CD4-positive, alpha-beta T cell treated with Interleukin-17A for 4 hours (primary cell): ENCODE measurements at places on chromosomes 13 and 19.

GRCh38 chr19:2032296-2032941 lies 16.9 kb upstream of the BTBD2 start:
- peak; percentile 65 for DNase-seq

DNA sequence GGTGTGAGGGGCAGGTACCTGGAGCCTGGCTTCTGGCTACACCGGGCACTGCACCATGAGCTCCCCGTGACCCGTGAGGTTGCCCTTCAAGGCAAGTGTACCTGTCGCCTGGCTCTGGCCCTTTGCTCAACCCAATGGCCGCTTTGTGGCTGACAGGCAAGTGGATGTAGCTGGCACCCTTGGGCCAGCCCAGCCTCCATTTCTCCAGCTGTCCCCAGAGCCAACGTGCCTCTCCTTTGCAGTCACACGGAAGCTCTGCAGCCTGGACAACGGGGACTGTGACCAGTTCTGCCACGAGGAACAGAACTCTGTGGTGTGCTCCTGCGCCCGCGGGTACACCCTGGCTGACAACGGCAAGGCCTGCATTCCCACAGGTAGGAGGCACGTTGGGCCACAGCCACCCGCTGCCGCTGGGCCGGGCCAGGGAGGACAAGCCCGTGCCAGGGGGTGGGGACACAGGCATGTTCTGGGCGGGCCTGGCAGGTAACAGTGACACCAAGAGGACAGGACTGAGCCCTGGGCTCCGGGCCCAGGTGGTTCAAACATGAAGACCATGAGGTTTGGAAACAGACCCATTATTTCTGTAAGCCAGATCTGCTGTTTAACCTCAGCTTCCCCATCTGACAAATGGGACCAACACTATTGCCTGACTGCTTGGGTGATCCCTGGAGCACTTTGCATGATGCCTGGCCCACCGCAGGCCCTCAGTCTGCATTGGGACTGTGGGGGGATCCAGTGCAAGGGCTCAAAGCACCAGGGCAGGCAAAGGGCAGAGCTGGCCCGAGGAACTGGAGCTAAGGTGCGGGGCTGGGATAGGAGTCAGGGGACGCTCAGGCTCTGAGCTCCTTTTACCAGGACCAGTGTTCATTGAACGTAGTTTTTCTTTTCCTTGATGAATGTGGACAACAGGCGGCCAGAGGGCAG lies 17.5 kb upstream of the PROZ start:
- no peak for DNase-seq

DNA sequence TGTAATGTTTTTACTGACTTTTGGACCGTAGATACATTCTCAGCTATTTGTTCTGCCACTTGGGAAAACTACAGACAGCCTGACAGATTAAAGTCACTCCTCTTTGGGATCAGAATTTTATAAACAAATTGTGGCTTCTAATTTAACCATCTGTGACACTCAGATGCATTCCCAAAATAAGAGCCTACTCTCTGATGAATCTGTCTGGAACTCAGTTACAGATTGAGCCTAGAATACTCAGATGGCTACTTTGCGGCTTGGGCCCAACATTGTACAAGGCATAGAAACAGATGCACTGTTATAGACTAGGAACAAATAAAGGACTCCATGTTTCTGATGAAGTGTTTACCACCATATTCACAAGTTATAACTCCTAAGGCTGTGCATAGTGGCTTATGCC lies 291.0 kb upstream of the SLITRK6 start:
- no peak for DNase-seq

DNA sequence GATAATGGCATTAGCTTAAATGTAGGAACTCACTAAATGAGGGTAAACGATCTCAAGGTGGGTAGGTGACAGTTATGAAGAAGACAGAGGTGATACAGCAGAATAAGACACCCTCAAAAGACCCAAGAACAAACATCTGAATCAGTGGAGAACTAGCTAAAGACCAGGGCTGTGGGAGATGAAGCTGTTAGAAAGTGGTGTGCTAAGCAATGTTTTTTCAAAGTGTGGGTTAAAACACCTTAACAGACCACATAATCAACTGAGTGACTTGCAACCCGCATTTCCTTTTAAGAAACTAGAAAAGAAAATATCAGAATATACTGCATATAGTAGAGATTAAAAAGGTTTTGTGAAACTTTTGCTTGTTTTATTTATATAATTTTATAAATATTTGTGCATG lies 70.0 kb downstream of the ZDHHC20 start:
- no peak for DNase-seq

DNA sequence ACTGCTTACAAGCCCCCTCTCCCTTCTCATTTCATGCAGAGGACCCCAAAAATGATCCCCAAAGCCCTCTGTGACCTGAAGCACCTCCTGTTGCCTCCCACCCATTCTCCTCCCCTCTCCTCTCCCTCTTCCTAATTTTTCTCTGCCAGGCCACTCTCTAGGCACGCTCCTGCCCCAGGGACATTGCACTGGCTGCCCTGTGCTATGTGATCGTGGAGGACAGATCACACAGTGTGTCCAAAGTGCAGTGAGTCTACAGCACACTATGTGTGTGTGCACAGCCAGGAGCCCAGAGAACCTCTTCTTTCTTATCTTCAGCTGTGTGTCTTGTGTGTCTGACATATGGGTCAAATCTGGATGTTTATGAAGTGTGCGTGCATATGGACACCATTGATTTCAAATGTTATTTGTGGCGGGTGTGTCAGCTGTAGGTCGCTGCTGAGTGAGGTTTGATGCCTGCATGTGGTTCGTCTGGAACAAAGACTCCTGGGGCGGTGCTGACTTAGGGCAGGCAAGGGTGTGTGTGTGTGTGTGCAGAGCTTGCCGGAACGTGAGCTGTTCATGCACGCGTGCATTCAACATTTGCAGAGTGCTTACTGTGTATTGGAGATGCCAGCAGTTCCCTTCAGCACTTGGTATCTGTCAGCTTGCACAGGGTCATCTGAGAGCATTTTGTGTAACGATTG lies 2.1 kb upstream of the KLHL26 start:
- DNase-seq: peak; percentile 34

DNA sequence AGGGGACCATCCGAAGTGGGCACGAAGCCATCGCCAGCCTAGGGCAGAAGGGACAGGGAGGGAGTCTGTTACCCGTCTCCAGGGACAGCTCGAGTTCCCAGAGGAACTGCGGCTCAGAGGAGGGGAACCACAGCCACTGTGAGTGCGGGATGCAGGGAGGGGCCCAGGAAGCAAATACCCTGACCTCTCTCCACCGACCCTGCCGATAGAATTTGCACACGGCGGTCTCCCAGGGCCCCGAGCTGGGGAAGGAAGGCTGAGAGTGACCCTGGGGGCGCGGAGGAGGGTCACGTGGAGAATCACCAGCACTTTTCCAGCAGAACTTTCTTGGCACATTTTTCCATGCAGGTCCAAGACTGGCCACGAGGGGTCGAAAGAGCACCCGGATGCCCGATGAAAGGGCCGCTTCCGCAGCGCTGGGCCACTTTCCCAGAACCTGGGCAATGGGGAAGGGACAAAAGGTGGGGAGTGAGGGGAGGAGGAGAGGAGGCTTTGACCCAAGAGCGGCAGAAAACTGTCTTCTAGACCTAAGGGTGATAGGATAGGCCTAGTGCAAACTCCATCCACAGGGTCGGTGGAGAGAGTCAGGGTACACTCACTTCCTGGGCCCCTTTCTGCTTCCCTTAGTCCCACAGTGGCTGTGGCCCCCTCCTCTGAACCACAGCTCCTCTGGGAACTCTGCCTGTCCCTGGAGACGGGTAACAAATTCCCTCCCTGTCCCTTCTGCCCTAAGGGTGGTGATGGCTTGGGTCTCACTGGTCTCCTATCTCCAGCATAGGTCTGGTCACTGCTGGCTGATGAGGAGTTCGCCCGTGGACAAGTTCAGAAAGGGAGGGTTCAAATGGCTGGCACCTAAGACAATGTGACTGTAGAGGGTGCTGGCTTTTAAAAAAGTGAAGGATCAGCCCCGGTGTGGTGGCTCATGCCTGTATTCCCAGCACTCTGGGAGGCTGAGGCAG lies 5.3 kb upstream of the GPR4 start:
- DNase-seq: peak; percentile 69

DNA sequence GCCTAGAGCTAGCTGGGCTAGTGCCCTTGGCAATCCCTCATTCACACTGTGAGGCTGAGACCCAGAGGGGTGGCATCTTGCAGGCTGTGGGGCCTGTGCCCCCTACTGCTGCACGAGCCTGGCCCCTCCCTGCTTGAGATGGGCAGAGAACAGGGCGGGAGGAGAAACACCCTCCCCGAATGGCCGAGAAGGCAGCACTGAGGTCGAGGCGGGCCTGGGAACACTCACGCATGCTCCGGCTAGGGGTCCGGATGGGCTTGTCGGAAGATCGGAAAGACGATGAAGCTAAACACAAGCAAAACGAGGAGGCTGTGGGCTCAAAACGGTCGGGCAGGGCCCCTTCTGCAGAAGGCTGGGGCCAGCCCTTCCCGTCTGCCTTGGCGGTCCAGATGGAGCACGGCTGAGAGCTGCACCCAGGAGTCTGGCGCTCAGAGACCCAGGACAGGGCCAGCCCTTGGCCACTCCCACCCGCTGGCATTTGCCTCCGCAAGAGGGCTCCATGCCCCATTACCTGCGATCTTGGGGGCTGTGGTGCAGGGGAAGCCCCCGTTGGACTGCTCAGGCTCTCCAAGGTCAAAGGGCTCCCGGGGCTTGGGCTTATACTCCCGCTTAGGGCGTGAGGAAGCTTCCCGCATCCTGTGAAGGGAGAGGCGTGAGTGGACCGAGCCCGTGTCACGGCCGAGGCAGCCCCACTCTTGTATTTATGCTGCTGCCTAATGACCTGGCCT lies 18.9 kb downstream of the MPND start:
- DNase-seq: no peak

DNA sequence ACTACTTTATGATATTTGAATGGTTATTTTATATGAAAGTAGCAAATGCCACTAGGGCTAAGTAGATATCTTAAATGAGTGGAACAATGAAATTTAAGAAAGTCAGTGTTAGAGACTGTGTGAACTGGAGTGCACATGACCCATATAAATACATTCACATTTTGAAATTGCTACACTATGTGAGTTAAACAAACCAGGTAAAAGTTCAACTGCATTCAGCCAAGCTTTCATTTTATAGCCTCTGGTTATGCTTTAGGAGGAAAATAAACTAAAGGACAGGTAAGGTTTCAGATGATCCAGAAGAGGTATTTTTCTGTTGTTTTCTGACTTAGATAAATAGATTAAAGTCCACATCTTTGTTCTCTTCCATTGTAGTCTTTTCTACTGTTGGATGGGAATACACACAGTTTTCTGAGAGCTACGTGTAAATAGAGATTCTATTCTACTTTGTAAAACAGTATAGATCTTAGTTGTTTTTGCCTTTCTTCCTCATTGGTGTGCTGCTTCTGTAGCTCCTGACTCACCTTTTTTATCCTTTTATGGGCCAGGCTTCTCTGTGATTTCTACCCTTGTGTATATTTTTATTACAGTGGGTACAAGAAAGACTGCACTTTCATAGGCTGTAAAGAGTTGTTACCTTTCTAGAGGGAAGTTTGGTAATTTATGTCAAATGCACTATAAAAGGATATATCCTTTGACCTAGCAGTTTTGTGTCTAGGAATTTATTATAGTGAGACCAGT lies 54.6 kb upstream of the KCTD4 start:
- no peak for DNase-seq

- DNase-seq: no peak
Observed at GRCh38 chr19:16206637-16207036, 8.9 kb downstream of the AP1M1 start.

- peak; percentile 33 for DNase-seq
Observed at GRCh38 chr13:25375727-25376358, 4.1 kb downstream of the ATP8A2 start.
